ENCODE measurements at places on chromosomes 1 and 21.

- no peak for DNase-seq
Measured at GRCh38 chr1:8560035-8560434, 242.1 kb downstream of the SLC45A1 start.

GRCh38 chr1:92749024-92749634 is 35.8 kb downstream of the EVI5 start:
- DNase-seq: no peak

DNA sequence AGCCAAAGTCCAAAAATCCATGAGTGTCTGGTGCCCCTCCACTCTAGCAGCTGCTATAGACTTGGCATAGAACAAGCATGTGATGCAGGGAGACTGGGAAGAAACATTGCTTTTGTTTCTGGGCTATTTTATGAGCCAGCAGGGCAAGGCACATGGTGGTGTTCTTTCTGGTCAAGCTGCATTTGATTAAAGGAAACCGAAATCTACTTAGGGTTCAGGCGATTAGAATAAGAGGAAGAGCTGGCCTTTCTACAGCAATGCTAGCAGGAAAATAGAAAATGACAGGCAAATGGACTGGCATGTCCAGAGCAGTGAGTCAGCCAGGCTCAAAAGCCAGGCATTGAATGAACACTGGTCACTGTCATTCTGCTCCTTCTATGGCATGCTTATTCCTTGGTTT is 28.5 kb upstream of the ARHGAP29 start:
- DNase-seq: no peak

GRCh38 chr1:48676822-48677221 is 99.9 kb downstream of the BEND5 start:
- no peak for DNase-seq

- DNase-seq: no peak
Measured at GRCh38 chr1:17494114-17494729, 45.3 kb upstream of the ARHGEF10L start.

GRCh38 chr1:247172996-247173395 is 1.2 kb upstream of the ZNF124 start:
- no peak for DNase-seq

GRCh38 chr1:53644909-53645689 is 93.9 kb downstream of the GLIS1 start:
- DNase-seq: no peak

- no peak for DNase-seq
Measured at GRCh38 chr1:226982451-226983177, 42.5 kb downstream of the COQ8A start.

- DNase-seq: no peak
Measured at GRCh38 chr1:55035904-55036303, 3.4 kb upstream of the PCSK9 start.

DNA sequence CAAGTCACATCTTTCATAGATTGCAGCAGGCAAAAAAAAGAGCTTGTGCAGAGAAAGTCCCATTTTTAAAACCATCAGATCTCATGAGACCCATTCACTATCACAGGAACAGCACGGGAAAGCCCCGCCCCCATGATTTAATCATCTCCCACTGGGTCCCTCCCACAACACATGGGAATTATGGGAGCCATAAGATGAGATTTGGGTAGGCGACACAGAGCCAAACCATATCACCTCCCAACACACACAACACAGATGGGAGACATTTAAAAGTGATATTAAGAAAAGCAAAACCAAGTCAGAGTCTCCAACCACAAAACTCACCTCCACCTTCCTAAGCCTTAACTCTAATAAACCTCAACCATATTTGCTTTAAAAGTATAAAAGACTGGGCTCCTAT is 61.5 kb upstream of the TIAM1 start:
- no peak for DNase-seq

DNA sequence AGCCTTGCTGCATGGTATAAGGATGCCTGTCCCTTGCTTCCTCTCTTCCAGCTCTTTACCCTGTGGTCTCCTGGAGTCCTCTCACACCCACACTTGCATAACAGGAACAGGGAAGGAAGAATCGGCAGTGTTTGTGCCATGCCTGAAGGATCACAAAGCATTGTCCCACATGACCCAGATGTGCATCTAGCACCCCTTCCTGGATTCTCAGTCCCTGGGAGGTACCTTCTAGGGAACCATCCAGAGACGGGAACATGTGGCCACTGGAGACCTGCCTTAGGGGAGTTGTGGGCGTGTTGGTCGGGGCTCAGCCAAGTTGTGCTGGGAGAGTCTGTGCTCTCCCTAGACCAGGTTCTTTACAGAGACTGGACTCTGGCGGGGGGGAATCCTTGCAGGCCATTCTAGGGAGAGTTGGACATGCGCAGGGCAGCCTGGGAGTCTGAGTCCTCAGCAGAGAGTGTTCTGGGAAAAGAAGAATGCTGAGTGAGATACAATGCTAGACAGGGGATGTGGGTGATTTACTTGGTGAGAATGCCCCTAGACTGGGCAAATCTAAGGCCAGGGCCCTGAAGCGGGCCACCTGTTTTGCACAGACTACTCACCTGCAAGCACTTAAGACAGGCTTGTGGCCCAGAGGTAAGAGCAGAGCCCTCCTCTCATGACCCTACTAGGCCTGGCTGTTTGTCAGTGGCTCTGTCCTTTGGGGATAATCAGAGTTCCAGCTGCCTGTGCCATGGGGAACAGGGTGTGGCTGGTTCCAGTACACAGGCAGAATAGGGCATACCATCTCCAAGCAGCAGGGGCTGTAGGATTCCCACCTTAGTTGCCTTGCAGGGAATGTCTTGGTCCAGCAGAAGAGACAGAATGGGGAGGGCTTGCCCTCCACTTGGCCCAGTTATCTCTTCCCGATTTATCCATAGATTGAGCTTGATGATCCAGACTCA is 89.8 kb downstream of the MAN1C1 start:
- no peak for DNase-seq

DNA sequence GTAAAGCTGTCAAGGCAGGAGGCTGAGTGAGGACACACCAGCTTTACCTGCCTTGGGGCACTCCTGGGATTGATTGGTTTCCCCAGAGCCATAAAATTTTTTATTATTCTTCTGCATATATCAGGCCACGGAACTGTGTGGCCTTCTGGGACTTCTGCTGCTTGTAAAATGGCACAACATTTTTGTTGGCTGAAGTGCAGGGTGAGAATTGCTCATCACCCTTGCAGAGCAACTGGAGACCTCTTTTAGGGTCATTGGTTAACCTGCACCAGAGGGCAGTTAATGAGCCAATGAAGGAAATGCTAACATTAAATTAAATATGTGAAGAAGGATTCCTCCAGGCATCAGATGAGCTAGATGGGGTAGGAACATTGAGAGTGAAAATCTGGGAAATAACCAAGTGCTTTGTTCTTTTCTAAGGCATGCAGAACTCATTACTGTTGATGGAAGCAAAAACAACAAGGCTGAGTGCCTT is 87.7 kb downstream of the LTN1 start:
- no peak for DNase-seq

- no peak for DNase-seq
Measured at GRCh38 chr1:69172003-69173000, 395.4 kb upstream of the LRRC7 start.

GRCh38 chr1:173852105-173852504 is 15.7 kb downstream of the GAS5 start:
- DNase-seq: no peak

DNA sequence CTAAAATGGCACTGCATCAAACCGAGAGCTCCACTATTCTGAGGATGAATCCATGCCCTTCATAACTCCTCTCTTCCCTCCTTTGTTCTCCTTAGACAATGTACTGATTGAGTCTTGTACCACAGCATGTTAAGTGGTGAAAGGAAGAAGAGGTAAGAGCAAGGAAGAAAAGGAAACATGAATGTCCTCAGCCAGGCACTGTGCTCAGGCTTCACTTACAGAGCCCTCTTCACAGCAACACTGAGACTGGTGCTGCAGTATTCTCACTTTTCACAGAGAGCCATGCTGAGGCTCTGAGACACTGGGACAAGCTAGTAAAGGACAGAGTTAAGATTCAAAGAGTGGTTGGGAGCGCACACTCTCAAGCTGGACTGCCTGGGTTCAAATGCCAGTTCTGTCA is 143.5 kb downstream of the AKT3 start:
- DNase-seq: no peak

GRCh38 chr1:167443757-167444156 is 74.6 kb downstream of the CD247 start:
- DNase-seq: no peak

- DNase-seq: no peak
Measured at GRCh38 chr1:119674835-119675289, 26.8 kb upstream of the ZNF697 start.

GRCh38 chr21:23740463-23740862 is 1866.8 kb downstream of the MRPL39 start:
- no peak for DNase-seq

GRCh38 chr1:151013518-151013917 is 5.3 kb downstream of the PRUNE1 start:
- DNase-seq: peak; percentile 75

DNA sequence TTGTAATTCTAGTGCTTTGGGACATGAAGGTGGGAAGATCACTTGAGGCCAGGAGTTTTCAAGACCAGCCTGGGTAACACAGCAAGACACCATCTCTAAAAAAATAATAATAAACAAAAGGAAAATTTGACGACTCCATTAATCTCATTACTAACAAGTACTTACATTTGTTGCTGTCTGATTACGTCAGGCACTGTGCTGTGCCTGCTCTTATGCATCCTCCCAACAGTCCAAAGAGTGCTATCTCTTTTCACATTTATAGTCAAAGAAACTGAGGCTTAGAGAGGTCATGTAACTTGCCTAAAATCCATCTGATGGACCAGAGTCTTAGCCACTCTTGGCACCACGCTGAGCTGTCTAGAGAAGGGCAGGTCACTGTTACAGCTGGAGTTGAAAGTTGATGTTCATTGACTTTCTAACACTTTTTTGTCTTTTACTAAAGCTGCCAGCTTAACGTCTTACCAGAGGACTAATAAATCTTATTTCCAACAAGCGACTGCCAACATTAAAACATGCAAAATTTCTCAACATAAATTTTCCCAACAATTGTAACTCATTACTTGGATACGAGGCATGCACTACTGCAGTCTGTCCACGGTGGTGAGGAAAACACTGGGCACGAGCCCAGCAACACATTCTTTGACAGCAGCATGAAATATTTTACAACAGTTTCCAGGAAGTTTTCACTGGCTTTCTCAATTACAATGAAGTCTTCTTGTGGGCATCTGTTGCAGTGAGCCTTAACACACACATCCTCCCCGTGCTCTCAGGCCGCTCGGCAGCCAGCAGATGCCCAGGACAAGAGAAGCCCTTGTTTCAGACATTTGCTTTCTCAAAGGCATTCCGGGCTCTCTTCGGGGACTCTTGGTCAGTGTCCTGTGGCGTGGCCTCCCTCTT is 262.9 kb upstream of the PROX1 start:
- DNase-seq: peak; percentile 13

- DNase-seq: no peak
Measured at GRCh38 chr1:21090463-21090862, 86.2 kb downstream of the EIF4G3 start.

DNA sequence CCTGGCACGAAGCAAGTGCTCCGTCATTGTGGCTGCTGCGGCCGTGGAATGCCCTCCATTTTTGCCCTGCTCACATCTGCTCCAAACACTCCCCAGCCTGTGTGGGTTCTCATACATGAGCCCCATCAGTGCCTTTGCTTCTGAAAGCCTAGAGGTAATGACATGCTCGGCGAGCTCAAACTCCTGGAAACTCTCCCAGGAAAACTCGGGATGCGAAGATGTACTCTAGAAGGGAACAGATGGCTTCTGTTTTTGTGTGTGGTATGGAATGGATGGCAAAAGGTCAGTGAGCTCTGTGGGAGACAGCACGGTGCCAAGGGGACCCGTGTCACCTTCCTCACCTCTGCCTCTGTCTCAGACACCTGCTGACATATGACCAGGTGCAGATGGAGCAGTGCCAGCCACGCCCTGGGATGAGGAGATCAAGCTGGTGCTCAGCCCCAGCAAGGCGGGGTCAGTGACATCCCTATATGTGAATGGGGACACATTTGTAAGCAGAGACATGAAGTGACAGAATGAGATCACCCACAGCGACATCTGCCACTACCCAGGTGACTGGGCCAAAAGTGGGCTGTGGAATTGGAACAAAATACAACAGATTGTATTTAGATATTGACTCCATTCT is 84.1 kb upstream of the COX20 start:
- no peak for DNase-seq

DNA sequence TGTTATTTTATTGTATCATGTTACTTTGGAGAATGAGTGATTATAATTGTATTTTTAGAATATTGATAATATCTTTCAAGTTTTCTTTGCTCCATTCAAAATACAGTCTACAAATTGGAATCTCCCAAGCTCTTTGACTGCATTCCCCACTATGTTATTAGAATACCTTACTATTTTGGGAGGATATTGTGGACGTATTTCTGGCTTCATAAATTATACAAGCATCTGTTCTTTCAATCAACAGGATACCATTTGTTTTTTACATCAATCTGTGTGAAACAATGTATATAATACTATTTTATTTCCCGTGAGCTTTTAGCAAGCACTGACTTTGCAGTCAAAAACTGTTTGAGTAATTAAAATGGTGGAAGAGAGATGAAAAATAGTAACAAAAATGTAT is 226.5 kb downstream of the PTPRC start:
- no peak for DNase-seq

- no peak for DNase-seq
Measured at GRCh38 chr1:228152097-228152917, 2.6 kb downstream of the GJC2 start.

- no peak for DNase-seq
Measured at GRCh38 chr1:18908911-18909771, 6.8 kb upstream of the ALDH4A1 start.

DNA sequence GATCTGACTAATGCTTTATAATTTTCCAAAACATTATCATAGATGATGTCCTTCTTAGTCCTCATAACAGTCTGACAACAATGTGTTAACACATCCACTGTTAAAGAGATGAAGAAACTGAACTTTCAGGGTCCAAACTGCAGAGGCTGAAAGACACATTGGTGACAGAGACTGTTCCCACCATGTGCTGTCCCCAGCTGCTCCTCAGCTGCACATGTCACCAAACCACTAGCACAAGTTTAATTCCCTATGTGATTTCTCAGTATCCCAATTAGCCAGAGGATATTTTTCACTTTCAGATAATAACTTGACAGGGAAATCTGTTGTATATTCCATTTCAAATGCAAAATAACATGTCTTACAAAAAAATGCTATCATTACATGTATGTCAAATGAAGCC is 24.6 kb downstream of the LAMC2 start:
- DNase-seq: no peak

- DNase-seq: no peak
Measured at GRCh38 chr1:161962091-161962887, 61.4 kb downstream of the OLFML2B start.

- no peak for DNase-seq
Measured at GRCh38 chr1:69861641-69862040, 293.9 kb downstream of the LRRC7 start.

Measured in left renal cortex interstitium (tissue), 4 donors.